ENCODE measurements at places on chromosomes 4 and X. TPM values are rescaled to one million over a fixed set of nuclear protein-coding genes. Genes with fewer than 3 reads are reported as not detected.

Gene PDE6B
- total RNA-seq: 9.0 TPM

Gene TCEAL6
- not detected for total RNA-seq

GRCh38 chr4:7820031-7820818 lies 119.4 kb downstream of the AFAP1 start:
- H3K27ac ChIP-seq: peak overlapping the region; percentile 43
- H3K36me3 ChIP-seq: peaks cover 30% of the 10 kb centered on the region
- no peak overlapping the region for H3K4me3 ChIP-seq
- H3K4me1 ChIP-seq: peaks cover 35% of the 10 kb centered on the region

- H3K36me3 ChIP-seq: peaks cover 25% of the 10 kb centered on the region
- DNase-seq: no peak
- peak overlapping the region; percentile 51 for H3K27ac ChIP-seq
- peaks cover 8% of the 10 kb centered on the region for H3K4me1 ChIP-seq
- no peaks in the 10 kb centered on the region for H3K27me3 ChIP-seq
These were observed 122.9 kb upstream of the GPC4 start for GRCh38 chrX:133538148-133538547.

Data from mesothelial cell of epicardium (in vitro differentiated cells).